Karpas-422 (cell line): ENCODE measurements at places on chromosomes 4 and X. TPM values are rescaled to one million over a fixed set of nuclear protein-coding genes. Genes with fewer than 3 reads are reported as not detected.

DNA sequence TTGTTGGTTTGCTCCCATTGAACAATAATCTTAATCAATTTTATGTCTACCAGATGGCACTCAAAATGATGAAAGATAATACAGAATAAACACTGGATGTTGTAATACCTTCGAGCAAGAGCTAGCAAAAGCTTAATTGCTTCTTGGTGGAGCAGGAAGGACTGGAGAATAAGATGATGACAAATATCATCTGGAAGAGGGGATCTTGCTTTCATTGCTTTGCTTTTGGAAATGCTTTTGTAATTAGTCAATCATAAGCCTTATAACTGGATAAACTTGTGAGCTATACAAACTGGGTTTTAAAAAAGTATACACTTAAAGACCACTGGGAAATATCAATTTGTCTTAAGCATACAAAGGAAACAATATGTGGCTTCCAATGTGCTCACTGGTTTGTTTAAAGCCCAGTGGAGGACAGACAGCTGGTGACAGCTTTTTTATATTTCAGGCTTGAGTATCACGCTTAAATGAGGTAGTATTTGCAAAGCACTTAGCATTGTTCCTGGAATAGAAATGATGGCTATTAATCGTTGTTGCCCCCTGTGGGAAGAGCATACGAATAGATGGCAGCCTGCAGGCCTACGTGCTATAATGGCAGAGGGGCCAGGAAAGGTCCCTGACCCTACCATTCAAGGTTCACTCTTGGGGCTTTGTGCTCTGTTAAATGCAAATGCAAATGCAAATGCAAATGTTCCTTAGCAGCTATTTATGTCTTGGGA is 61.2 kb downstream of the TMEM150C start:
- no peak overlapping the region for H3K27ac ChIP-seq
- H3K36me3 ChIP-seq: no peaks in the 10 kb centered on the region
- H3K27me3 ChIP-seq: no peaks in the 10 kb centered on the region
- peaks cover 8% of the 10 kb centered on the region for H3K4me1 ChIP-seq
- no peak overlapping the region for H3K4me3 ChIP-seq

- no peaks in the 10 kb centered on the region for H3K36me3 ChIP-seq
- H3K4me1 ChIP-seq: no peaks in the 10 kb centered on the region
- H3K27me3 ChIP-seq: no peaks in the 10 kb centered on the region
- H3K27ac ChIP-seq: no peak overlapping the region
Measured at GRCh38 chr4:33116871-33117270, 2396.7 kb downstream of the PCDH7 start.

GRCh38 chr4:164203476-164203875 is 550.5 kb upstream of the SMIM31 start:
- no peaks in the 10 kb centered on the region for H3K4me1 ChIP-seq
- H3K4me3 ChIP-seq: no peak overlapping the region
- H3K27ac ChIP-seq: no peak overlapping the region
- H3K36me3 ChIP-seq: no peaks in the 10 kb centered on the region
- DNase-seq: no peak

GRCh38 chrX:103066606-103067005 is 2.6 kb upstream of the BEX1 start:
- no peak overlapping the region for H3K27ac ChIP-seq
- H3K4me1 ChIP-seq: no peaks in the 10 kb centered on the region
- DNase-seq: no peak

The DCAF12L1 gene
- total RNA-seq: not detected in 2 replicates

DNA sequence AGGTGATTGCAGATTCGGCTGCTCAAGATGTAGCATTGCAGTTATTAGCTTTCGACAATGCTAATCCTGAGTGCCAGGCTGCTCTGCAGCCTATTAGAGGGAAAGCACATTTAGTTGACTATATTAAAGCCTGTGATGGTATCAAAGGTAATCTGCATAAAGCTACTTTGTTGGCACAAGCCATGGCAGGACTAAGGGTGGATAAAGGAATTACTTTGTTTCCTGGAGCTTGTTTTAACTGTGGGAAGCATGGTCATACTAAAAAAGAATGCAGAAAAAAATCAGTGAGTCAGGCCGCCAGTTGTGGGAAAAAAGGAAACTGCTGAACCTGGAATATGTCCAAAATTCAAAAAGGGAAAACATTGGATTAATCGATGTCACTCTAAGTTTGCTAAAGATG is 154.9 kb upstream of the TECRL start:
- no peaks in the 10 kb centered on the region for H3K4me1 ChIP-seq
- H3K4me3 ChIP-seq: no peak overlapping the region
- no peak for DNase-seq
- H3K27ac ChIP-seq: no peak overlapping the region
- H3K36me3 ChIP-seq: no peaks in the 10 kb centered on the region
- H3K27me3 ChIP-seq: no peaks in the 10 kb centered on the region

The ZFP42 gene
- not detected in 2 replicates for total RNA-seq

GRCh38 chr4:3341760-3342159 is 48.9 kb downstream of the RGS12 start:
- H3K4me3 ChIP-seq: no peak overlapping the region
- no peaks in the 10 kb centered on the region for H3K27me3 ChIP-seq

DNA sequence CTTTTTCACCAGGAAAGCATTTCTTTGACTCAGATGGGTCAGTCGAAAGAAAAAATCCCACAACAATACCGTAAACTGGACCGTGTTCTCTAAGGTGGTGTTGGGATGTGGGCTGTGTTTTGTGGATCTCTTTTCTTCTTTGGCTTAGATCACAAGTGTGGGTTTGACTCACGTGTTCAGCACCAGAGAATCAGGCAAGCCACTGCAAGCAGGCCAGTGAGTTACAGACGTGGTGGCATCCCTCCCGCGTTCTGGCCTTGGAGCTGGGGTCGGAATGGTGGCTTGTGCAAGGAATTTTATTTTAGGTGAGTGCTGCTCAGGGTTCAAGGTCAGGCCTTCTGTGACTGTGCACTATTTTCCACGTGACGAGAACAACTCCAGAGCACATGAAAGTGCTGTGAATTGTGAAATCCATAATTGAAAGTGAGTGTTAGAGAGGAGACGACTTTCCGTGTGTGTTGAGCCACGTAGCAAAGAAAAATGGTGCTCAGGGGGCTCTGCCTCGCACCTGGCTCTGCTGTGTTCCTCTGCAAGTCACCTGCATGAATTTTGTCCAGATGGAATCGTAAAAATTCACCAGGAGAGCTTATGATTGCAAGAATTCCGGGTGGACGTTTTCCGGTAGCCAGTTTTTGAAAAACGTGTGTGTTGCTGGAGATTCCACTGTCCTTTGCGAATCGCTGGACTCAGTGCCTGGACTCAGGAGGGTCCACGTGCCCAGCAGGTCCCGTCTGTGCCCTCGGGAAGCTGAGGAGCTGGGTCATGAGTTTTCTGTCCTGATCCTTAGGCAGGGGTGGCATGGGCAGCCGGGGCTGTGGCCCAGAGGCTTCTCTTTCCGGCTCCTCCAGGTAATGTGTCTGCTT is 33.6 kb upstream of the HGFAC start:
- no peaks in the 10 kb centered on the region for H3K27me3 ChIP-seq
- H3K4me1 ChIP-seq: no peaks in the 10 kb centered on the region
- DNase-seq: no peak
- H3K27ac ChIP-seq: no peak overlapping the region

DNA sequence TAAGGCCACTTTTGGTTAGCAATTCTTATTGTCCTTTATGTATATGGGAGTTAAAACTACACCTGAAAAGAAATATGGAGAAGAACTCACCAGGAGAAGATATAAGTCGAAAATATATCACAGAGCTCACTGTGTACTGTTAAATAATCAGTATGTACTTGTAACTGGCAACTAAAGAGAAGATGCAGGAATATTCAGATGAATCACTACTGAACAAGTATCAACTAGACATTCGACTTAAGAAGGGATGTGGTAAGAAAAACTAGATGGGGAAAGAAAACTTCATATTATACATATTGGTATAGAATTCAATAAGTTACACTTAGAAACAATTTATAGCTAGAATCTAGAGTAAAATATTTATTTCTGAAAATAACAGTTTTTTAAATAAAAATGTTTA is 230.0 kb downstream of the CAMK2D start:
- no peaks in the 10 kb centered on the region for H3K4me1 ChIP-seq
- no peak for DNase-seq
- peaks cover 49% of the 10 kb centered on the region for H3K36me3 ChIP-seq
- no peak overlapping the region for H3K4me3 ChIP-seq
- H3K27me3 ChIP-seq: no peaks in the 10 kb centered on the region

DNA sequence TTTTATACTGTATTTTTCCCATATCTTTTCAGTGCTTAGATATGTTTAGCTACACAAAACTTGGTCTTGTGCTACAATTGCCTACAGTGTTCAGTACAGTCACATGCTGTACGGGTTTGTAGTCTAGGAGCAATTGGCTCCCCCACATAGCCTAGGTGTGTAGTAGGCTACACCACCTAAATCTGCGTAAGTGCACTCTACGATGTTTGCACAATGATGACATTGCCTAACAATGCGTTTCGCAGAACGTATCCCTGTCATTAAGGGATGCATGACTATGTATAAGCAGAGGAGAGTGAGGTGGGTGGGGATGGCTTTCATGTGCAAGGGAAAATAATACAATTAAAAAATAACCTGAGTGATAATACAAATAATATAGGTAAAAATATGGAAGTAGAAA is 131.4 kb downstream of the GBA3 start:
- no peak overlapping the region for H3K27ac ChIP-seq
- H3K4me3 ChIP-seq: no peak overlapping the region
- no peak for DNase-seq
- H3K4me1 ChIP-seq: no peaks in the 10 kb centered on the region

The CXCL5 gene
- total RNA-seq: not detected in 2 replicates

The VCX3B gene
- total RNA-seq: not detected in 2 replicates

DNA sequence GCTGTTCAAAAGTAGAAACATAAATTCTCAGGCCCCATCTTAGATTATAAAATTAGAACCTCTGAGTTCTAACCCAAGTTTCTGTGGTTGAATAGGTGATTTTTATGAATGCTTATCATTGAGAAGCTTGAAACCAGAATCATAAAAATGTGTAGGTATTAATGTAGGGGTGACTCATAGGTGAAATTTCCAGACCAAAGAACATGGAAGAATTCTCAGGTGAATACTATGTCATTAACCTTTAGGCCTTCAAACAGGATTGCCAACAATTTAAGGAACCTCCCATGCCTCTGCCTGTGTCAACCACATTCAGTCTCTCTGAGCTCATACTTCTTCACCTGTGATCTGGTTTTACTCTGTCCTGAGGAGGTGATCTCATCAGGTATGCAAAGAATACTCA is 177.8 kb downstream of the NPFFR2 start:
- no peaks in the 10 kb centered on the region for H3K36me3 ChIP-seq
- no peak for DNase-seq
- no peaks in the 10 kb centered on the region for H3K27me3 ChIP-seq
- no peak overlapping the region for H3K27ac ChIP-seq

- H3K27ac ChIP-seq: no peak overlapping the region
- no peaks in the 10 kb centered on the region for H3K27me3 ChIP-seq
- no peaks in the 10 kb centered on the region for H3K36me3 ChIP-seq
Measured at GRCh38 chr4:8886612-8887406, 15.2 kb upstream of the HMX1 start.

DNA sequence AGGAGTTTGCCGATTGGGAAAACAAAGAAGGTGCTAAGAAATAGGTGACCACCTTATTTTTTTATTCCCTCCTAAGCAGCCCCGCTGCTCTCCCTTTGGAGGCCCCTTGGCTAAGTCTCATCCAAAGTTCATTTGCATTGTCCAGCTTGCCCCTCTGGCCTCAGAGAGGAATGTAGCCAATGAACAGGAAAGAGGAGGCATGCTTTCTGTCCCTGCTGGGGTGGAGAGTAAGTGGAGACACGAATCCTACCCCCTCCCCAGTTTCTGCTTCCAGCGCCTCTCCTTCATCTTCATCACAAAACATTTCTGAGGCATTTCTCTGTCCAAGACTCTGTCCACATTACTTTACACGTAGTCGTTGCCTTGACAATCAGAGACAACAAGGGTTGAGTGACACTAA is 38.7 kb downstream of the NLGN3 start:
- no peaks in the 10 kb centered on the region for H3K36me3 ChIP-seq
- peak overlapping the region; percentile 88 for H3K27ac ChIP-seq
- DNase-seq: no peak
- peaks cover 26% of the 10 kb centered on the region for H3K4me1 ChIP-seq
- no peak overlapping the region for H3K4me3 ChIP-seq

DNA sequence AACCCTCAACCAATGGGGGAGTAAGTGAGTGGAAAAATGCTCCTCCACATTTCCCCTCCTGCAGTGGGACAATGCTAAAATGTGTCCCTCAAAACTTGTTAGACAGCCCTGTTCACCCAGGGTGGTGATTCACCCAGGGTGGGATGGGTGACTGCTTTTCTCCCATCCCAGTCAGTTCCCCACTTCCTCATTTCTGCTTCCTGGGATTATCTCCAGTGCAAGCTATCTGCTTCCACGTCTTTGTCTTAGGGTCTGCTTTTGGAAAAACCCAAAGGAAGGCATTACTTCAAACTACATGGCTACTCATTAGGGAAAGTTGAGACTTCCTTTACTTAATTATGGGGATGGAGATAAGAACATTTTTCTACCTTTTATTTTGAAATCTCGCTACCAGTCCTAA is 45.5 kb downstream of the ETNPPL start:
- H3K4me1 ChIP-seq: no peaks in the 10 kb centered on the region
- H3K27ac ChIP-seq: no peak overlapping the region
- H3K36me3 ChIP-seq: no peaks in the 10 kb centered on the region
- no peak overlapping the region for H3K4me3 ChIP-seq
- no peaks in the 10 kb centered on the region for H3K27me3 ChIP-seq

- DNase-seq: no peak
- no peak overlapping the region for H3K4me3 ChIP-seq
- H3K27me3 ChIP-seq: no peaks in the 10 kb centered on the region
- no peaks in the 10 kb centered on the region for H3K36me3 ChIP-seq
- no peak overlapping the region for H3K27ac ChIP-seq
- H3K4me1 ChIP-seq: no peaks in the 10 kb centered on the region
Measured at GRCh38 chr4:82099928-82100579, 273.7 kb downstream of the HNRNPD start.

GRCh38 chr4:97867557-97868091 is 275.7 kb downstream of the STPG2 start:
- DNase-seq: no peak
- no peaks in the 10 kb centered on the region for H3K36me3 ChIP-seq
- no peaks in the 10 kb centered on the region for H3K4me1 ChIP-seq
- no peak overlapping the region for H3K4me3 ChIP-seq
- H3K27me3 ChIP-seq: no peaks in the 10 kb centered on the region
- H3K27ac ChIP-seq: no peak overlapping the region

The HGFAC gene
- total RNA-seq: not detected in 2 replicates

DNA sequence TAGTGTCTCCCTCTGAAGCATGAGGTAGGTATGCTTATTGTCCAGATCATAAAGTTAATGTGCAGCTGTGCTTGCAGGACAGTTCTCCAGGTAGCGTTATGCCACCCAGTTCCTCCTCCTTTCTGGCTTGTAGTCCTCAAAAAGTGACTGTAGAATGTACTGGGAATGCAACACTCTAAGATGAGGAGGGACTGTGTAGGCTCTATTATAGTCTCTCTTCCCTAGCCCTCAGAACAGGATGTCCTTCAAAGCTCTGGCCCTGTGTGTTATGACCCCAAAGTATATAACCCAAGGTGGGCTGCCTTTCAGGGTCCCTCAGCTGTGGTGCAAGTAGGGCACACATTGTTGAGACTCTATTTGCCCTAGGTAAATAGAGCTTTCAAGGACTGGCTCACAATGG is 20.8 kb upstream of the MANBA start:
- DNase-seq: no peak
- H3K4me3 ChIP-seq: no peak overlapping the region
- H3K27me3 ChIP-seq: no peaks in the 10 kb centered on the region
- no peak overlapping the region for H3K27ac ChIP-seq
- H3K36me3 ChIP-seq: no peaks in the 10 kb centered on the region

- no peaks in the 10 kb centered on the region for H3K36me3 ChIP-seq
- DNase-seq: no peak
- no peaks in the 10 kb centered on the region for H3K27me3 ChIP-seq
- no peaks in the 10 kb centered on the region for H3K4me1 ChIP-seq
- no peak overlapping the region for H3K27ac ChIP-seq
Measured at GRCh38 chr4:69489856-69490255, 5.8 kb downstream of the UGT2B4 start.
